ENCODE measurements at places on chromosomes 13 and 19. TPM values are rescaled to one million over a fixed set of nuclear protein-coding genes. Genes with fewer than 3 reads are reported as not detected.

The ZNF536 gene
- not detected for total RNA-seq

The ADPRHL1 gene
- total RNA-seq, result 3.3 TPM

The DACT3 gene
- not detected for total RNA-seq

The ZNF575 gene
- not detected for total RNA-seq

The ABCA7 gene
- 9.7 TPM for total RNA-seq

The RABAC1 gene
- total RNA-seq, result 161 TPM

The GNA15 gene
- total RNA-seq, result 1.2 TPM

The C13orf46 gene
- total RNA-seq, result not detected

The SLAIN1 gene
- 16.8 TPM for total RNA-seq

The FGF22 gene
- total RNA-seq, result 0.29 TPM

The NKPD1 gene
- not detected for total RNA-seq

The RNF113B gene
- not detected for total RNA-seq

The TMEM205 gene
- total RNA-seq, result 228 TPM

The ZNF154 gene
- 2.1 TPM for total RNA-seq

The RASGRP4 gene
- not detected for total RNA-seq

The KLK4 gene
- not detected for total RNA-seq

Measured in epithelial cell of proximal tubule (primary cell).